Activated T-helper 2 cell treated with anti-CD3 and anti-CD28 coated beads, Interferon-gamma antibody, Interleukin-2, Interleukin-4, amounts not matched to agents 10 μg/mL and 5 μg/mL and 100 μg/mL, durations not matched to agents 14 hours and 24 hours and 36 hours (primary cell): ENCODE measurements at places on chromosomes 5 and 9.

GRCh38 chr5:134188092-134188491, 11.3 kb upstream of the SKP1 start:
- H3K4me3 ChIP-seq = no peak overlapping the region
- no peaks in the 10 kb centered on the region for H3K27me3 ChIP-seq
- no peak overlapping the region for H3K27ac ChIP-seq
- H3K36me3 ChIP-seq = no peaks in the 10 kb centered on the region
- H3K4me1 ChIP-seq = no peaks in the 10 kb centered on the region

DNA sequence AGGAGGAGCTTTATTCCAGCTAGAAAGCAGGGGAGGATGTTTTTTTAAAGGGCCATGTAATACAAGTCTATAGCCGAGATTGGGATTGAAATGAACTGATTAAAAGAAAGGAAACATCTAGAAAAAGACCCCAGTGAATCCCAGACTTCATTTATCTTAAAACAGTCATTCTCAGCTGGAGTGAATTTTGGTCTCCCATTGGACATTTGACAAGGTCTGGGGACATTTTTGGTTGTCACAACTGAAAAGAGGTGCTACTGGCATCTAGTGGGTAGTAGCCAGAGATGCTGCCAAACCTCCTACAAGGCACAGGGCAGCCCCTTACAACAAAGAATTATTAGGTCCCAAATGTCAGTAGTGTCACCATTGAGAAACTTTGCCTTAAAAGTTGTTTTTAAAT, 16.3 kb upstream of the SPINK4 start:
- DNase-seq = no peak
- H3K4me1 ChIP-seq = peaks cover 33% of the 10 kb centered on the region
- no peaks in the 10 kb centered on the region for H3K36me3 ChIP-seq
- H3K27ac ChIP-seq = no peak overlapping the region

DNA sequence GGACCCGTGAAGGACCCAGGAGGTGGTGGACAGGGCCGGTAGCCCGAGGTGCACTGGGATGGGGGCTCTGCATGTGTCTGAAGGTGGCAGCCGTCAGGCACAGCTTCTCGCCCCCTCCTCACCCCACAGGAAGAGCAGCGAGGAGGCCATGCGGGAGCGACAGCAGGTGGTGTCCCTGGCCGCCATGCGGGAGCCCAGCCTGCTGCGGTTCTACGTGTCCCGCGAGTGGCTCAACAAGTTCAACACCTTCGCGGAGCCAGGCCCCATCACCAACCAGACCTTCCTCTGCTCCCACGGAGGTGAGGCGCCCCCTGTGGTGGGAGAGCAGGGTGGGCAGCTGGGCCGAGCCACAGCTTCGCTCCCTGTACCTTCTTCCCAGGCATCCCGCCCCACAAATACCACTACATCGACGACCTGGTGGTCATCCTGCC, 39.9 kb downstream of the USP20 start:
- no peak overlapping the region for H3K27ac ChIP-seq
- H3K4me1 ChIP-seq = peaks cover 9% of the 10 kb centered on the region
- no peak for DNase-seq
- no peaks in the 10 kb centered on the region for H3K27me3 ChIP-seq
- H3K36me3 ChIP-seq = peaks cover 67% of the 10 kb centered on the region

DNA sequence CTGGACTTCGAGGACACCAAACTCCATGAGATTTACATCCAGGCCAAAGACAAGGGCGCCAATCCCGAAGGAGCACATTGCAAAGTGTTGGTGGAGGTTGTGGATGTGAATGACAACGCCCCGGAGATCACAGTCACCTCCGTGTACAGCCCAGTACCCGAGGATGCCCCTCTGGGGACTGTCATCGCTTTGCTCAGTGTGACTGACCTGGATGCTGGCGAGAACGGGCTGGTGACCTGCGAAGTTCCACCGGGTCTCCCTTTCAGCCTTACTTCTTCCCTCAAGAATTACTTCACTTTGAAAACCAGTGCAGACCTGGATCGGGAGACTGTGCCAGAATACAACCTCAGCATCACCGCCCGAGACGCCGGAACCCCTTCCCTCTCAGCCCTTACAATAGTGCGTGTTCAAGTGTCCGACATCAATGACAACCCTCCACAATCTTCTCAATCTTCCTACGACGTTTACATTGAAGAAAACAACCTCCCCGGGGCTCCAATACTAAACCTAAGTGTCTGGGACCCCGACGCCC, 1.3 kb downstream of the PCDHGC3 start:
- peaks cover 76% of the 10 kb centered on the region for H3K27me3 ChIP-seq
- H3K4me3 ChIP-seq = peak overlapping the region; percentile 85
- no peak overlapping the region for H3K27ac ChIP-seq
- H3K4me1 ChIP-seq = peaks cover 12% of the 10 kb centered on the region
- H3K36me3 ChIP-seq = peaks cover 2% of the 10 kb centered on the region

GRCh38 chr9:32351845-32352244, 32.6 kb upstream of the ACO1 start:
- H3K4me3 ChIP-seq = no peak overlapping the region
- no peak overlapping the region for H3K27ac ChIP-seq
- no peaks in the 10 kb centered on the region for H3K27me3 ChIP-seq
- no peaks in the 10 kb centered on the region for H3K36me3 ChIP-seq
- no peaks in the 10 kb centered on the region for H3K4me1 ChIP-seq

- H3K27me3 ChIP-seq = no peaks in the 10 kb centered on the region
- peaks cover 2% of the 10 kb centered on the region for H3K4me1 ChIP-seq
- no peak overlapping the region for H3K27ac ChIP-seq
Measured at GRCh38 chr5:149793256-149793550, 63.1 kb downstream of the PPARGC1B start.
